AG08395 (cell line): ENCODE measurements at places on chromosomes 11 and 22.
A peak's percentile ranks its signal among the peaks of the same experiment; 100 is the strongest.

DNA sequence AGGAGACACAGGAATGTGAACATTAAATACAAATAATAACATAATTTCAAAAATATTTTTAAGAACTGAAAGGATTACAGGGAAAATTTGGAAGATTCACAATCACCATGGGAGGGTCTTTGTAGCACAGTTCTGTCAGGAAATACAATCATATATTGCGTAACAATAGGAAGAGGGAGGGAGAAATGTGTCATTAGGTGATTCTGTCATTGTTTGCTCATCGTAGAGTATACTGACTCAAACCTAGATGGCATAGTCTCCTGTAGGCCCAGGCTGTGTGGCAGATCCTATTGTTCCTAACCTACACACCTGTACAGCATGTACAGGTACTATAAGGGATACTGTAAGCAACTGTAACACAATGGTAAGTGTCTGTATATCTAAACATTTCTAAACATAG is 330.4 kb downstream of the BRD1 start:
- DNase-seq = no peak

DNA sequence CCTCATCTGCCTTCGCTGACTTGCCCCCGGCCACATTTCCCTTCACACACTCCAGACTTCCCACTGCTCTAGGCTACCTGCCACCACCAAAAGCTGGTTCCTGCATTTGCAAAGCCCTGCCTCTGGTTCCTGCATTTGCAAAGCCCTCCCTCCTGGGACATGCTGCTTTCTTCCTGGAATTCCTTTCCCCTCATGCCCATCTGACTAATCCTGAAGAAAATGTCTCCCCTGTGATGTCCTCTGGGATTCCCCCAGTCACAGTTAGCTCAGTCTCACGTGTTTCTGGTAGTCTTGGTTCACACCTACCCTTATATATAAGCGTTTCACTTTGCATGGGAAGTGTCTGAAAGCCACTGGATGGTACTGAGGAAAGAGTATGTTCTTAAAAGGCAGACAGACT is 206.9 kb downstream of the DBX1 start:
- peak; percentile 49 for DNase-seq

DNA sequence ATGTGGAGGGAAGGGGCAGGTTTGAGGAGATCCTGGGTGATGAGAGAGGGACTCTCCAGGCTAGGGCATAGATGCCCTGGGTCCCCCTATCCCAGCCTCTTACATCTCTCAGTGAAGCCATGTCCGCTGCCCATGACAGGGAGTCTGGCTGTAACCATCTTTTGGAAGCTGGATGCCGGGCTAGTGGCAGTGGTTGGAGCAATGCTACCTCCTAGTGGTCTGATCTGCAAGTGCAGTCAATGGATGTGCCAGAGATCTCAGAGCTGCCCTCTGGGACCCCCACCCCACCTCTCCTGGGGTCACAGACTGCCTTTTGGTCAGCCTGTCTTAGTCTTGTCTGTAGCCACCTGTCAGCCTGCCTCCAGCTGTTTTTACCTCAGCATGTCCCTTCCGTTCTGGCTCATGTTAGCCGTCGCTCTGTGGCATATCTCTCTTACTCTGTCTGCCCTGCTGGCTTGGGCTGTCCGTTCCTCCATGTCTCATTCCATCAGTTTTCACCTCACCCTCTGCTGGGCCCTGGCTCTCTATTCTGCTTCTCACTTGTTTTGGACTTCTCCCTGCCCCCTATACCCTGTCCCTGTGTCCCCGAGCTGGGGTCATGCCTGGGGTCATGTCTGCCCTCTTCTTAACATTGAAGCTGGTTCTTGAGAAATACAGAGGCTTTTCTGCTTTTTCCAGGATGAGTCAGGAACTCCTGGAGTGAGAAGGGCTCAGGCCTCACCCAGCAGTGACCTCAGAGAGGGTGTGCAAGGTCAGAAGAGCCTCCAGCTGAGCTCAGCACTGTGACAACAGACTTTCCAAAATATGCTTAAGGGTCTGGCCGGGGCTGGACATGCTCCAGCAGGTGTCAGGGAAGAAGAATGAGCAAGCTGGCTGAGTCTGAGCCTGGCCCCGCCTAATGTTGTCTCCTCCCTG is 52.0 kb upstream of the THY1 start:
- DNase-seq = peak; percentile 75

- no peak for DNase-seq
Observed at GRCh38 chr11:129280027-129280811, 88.1 kb upstream of the ARHGAP32 start.

DNA sequence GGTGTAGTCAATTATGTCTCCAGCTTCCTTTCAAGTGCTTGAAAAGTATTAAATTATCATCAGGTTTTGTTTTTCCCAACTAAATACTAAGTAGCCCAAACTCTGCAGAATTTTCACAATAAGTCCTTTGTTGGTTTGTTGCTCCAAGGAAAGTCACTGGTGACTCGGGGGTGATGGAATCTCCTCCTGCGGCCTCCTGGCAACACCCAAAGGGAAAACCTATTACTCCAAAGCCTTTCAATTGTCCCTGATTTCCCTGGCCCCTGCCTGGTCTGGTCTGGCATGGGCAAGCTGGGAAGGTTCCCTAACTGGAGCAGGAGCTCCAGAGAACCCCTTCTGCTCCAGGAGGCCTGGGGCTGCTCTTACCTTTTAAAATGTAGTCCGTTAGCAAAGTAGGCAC is 47.9 kb downstream of the FEZ1 start:
- DNase-seq = peak; percentile 81

GRCh38 chr11:69310934-69311766 is 17.2 kb downstream of the MYEOV start:
- no peak for DNase-seq

DNA sequence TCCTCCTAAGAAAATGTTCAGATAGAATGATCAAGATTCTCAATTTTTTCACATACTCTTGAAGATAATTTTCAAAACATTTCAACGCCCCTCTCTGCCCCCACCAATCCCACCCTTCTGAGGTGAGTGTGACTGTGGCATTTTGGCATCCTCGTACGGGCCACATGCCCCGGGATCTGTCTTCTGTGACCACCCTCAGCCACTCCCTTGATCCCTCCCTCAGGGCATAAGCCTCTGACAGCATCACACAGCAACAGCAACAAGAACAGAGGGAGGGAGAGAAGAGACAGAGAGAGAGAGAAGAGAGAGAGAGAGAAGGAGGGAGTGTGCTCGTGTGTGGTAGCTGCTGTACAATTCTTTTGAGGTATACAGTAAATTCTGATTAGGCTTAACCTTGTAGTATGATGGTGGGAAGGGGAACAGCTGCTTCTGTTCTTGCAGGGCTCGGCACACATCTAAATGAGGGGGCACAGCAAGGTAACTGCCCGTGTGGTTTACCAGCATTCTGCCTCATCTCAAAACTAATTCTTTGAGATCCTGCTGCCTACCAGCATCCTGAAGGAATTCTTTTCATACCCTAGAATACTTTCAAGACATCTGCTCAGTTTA is 21.4 kb downstream of the SCUBE2 start:
- no peak for DNase-seq

GRCh38 chr22:44737406-44738346 is 14.7 kb upstream of the ARHGAP8 start:
- no peak for DNase-seq

DNA sequence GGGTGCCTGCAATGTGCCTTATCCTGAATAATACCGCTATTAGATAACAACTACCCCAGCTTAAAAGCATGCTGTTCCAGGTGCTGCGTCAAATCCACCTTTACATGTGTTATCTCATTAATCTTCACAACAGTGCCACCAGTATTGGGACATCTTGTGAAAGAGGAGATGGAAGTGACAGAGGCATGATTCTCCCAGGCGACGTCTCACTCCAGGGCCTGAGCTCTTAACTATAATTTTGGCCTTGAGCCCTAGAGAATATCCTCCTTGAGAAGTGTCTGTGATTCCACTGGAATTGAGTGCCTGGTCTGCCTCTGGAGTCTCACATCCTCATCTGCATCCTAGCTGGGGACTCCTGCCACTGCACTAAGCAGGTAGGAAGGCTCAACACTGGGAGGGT is 43.8 kb downstream of the RPL27A start:
- no peak for DNase-seq

GRCh38 chr22:47189056-47189916 is 426.8 kb downstream of the TBC1D22A start:
- DNase-seq = no peak

DNA sequence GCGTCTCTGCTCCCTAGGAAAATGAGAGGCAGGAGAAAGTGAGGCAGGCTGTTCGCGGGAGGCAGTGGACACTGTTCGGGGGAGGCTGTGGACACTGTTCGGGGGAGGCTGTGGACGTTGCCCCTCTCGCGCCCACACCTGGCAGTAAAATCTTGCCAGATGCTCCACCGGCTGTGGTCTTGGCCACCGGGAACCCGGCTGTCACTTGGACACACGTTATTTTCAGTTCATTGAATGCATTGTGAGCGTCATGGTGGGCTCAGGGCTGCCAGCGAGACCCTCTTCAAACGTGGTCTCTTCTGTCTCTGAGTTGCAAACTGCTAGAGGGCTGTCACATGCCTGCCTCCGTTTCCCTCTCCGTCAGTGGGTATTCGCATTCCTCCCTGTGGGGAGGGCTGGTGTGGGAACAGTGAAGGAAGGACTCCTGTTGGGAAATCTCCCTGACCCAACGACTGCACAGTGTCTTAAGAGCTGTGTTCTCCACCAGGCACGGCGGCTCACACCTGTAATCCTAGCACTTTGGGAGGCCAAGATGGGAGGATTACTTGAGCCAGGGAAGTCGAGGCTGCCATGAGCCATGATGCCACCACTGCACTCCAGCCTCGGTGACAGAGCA is 1.4 kb downstream of the PRR5 start:
- no peak for DNase-seq

DNA sequence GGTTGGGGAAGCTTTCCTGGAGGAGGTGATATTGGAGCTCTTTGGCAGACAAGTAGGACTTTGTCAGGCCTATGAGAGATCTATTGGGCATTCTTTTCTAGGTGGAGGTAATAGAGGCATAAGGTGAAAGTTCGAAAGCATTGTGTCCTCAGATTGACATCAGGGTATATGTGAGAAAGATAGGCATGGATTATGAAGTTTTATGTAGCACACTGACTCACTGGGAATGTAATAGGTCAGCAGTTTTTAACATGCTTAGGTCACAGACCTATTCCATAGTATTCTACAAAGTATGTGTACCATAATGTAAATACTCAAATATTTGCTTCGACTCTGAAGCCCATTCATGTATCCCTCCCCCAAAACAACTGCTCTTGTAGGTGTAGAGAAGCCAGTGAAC is 11.8 kb downstream of the HIKESHI start:
- DNase-seq = no peak

DNA sequence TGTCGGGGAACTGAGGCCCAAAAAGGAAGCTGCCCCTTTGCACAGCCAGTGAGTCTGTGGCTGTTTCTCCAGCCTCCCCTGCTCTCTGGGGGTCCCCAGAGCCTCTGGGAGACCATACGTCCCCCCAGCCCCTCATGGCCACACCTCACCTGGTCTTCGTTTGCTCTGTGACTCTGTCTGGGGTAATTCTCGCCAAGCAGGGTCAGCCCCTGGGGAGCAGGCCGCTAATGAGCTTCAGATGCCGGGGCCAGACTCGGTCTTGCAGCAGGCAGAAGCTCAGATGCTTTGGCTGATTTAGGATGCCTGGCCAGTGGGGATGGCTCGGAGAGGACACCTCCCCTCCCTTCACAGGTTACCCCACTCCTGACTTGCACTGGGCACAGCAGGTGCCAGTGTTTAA is 24.1 kb upstream of the WNT11 start:
- no peak for DNase-seq

GRCh38 chr22:30830907-30831306 is 136.2 kb downstream of the OSBP2 start:
- DNase-seq = peak; percentile 89
